ENCODE measurements at places on chromosomes 2 and 18.

GRCh38 chr2:232026910-232027309 is 65.4 kb downstream of the DIS3L2 start:
- no peak for DNase-seq

DNA sequence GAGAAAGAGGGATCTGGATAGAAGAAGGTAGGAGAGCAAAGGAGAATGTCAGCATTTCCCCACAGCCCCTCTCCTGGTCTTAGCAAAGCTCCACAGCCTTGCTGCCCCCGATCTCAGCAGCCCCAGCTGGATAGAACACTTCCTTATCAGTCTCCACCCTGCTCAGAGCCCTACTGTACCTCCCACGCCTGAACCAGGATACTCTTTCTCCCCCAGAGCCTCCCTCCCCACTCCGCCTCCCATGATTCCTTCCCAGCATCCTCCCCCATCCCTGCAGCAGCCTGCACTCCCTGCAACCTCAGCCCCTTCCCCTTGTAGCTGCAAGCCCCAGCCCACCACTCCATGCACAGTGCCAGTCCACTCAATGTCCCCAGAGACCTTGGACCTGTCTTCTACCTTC is 25.8 kb downstream of the PLB1 start:
- DNase-seq, result no peak

GRCh38 chr18:11821208-11821607 is 30.0 kb upstream of the CHMP1B start:
- no peak for DNase-seq

GRCh38 chr2:124571836-124572235 is 546.7 kb downstream of the CNTNAP5 start:
- DNase-seq, result no peak

GRCh38 chr2:57885742-57886141 is 160.9 kb upstream of the VRK2 start:
- no peak for DNase-seq

DNA sequence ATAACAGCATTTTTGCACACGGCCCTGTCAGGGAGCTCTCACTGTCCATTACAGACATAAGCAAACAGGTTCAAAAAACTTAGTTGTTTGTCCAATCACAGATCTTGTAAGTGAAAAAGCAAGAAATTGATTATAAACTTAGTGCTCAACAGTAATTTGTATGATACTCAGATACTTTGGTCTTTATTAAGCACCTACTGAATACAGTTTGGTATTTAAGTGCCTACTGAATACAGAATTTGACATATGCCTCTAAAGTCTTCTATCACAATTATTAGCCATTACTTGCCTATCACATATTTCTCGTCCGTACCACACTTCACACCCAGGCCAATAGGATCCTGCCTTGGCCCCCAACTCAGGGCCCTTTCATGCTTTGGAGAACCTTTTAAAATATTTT is 283.1 kb downstream of the SUCLG1 start:
- DNase-seq, result no peak

- DNase-seq, result peak; percentile 70
These were observed 1.9 kb downstream of the PTMA start for GRCh38 chr2:231709981-231710798.

DNA sequence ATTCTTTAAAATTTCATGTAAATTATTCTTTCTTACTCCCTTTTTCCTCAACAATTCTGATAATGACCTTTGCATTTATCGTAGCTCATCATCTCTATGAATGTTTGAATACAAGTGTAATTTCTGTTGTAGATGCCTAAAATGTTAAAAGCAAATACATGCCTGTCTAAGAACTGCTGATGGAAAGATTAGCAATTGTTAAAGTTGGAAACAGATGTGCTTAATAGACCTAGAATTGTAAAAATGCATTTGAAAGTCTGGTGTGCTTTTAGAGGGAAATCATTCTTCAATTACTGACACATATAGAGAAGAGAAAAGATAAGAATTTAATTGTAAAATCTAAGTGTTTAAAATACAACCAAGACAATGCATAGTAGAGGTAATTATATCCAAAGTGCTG is 50.4 kb downstream of the CCDC102B start:
- no peak for DNase-seq

- no peak for DNase-seq
These were observed 379.8 kb downstream of the TSN start for GRCh38 chr2:122135021-122135937.

DNA sequence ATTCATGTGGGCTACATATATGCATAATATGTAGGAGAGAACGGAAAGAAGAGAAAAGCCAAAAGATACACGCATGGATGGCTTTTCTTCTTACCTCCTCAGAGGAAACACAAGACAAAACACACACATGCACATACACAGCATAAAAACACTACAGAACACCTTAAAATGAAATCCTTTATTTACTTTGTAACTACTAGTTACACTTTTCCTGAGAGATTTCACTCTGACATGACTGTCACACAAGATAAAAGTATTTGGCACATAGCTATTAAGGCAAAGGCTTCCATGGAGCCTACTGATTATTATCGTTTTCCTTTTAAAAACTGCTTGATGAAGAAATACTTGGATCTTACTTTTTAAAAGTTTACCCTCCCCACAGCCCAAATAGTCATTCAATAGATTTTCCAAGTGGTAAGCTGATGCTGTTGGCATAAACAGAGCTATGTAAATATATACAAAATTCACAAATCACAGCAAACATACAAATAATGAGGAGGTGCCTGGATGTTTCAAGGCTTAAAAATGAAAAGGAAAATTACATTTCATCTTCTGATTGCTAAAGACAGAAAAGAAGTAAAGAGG is 8.6 kb downstream of the ZEB2 start:
- DNase-seq, result no peak

- DNase-seq, result no peak
These were observed 1.6 kb upstream of the MARCHF4 start for GRCh38 chr2:216373896-216374295.

DNA sequence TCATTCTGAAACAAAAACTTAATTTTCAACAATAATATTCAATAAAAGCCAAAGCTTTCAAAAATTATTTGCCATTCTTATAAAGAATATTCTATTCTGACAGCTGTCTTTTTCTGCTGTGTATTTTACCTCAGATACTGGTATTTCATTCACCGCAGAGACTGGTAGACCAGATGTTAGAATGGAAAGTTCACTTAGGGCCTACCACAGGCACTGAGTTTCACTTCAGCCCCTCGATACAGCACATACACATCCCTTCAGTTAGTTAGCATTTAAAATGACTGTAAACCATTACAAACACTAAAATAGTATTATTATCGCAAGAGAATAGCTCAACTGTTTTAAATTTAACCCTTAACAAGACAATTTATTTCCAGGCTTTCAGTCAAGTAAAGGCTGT is 24.2 kb upstream of the GATA6 start:
- DNase-seq, result no peak

GRCh38 chr2:181991171-181991885 is 5.7 kb downstream of the PPP1R1C start:
- no peak for DNase-seq

DNA sequence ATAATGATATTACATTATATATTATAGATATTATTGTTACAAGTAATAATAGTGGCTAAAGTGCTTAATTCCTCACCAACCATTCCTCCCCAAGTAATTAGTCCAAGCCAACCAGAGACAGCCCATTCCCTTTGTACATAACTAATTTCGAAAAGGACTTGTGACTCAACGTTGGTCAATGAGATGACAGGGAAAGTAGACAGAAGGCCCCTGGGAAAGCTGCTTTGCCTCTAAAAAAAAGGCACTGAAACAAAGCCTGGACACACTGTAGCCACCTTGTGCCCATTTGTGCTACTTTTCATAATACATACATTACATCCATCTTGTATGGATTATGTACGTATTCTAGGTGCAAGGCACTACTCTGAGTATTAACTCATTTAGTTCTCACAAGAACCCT is 28.8 kb downstream of the COLEC12 start:
- DNase-seq, result no peak

DNA sequence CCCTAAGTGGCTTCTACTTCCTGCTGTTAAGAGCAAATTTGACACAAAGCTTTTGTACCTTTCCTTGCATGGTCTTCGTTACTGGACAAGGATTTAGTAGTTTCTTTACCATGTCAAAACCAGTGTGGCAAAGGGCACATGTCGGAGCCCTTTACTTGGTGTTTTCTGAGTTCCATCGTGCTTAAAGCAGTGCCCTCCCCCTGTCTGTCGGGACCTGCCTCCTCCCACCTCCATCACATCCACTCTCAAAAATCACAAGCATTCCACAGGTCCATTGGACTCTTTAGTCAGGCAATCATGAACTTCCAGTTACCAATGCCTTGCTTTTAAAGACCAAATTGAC is 763 bp downstream of the CCDC141 start:
- DNase-seq, result no peak

- no peak for DNase-seq
These were observed 127.5 kb upstream of the GAREM1 start for GRCh38 chr18:32598144-32598543.
